ENCODE measurements at places on chromosomes 16 and 17.

GRCh38 chr16:22004341-22004740, 3.4 kb upstream of the PDZD9 start:
- DNase-seq, result no peak

DNA sequence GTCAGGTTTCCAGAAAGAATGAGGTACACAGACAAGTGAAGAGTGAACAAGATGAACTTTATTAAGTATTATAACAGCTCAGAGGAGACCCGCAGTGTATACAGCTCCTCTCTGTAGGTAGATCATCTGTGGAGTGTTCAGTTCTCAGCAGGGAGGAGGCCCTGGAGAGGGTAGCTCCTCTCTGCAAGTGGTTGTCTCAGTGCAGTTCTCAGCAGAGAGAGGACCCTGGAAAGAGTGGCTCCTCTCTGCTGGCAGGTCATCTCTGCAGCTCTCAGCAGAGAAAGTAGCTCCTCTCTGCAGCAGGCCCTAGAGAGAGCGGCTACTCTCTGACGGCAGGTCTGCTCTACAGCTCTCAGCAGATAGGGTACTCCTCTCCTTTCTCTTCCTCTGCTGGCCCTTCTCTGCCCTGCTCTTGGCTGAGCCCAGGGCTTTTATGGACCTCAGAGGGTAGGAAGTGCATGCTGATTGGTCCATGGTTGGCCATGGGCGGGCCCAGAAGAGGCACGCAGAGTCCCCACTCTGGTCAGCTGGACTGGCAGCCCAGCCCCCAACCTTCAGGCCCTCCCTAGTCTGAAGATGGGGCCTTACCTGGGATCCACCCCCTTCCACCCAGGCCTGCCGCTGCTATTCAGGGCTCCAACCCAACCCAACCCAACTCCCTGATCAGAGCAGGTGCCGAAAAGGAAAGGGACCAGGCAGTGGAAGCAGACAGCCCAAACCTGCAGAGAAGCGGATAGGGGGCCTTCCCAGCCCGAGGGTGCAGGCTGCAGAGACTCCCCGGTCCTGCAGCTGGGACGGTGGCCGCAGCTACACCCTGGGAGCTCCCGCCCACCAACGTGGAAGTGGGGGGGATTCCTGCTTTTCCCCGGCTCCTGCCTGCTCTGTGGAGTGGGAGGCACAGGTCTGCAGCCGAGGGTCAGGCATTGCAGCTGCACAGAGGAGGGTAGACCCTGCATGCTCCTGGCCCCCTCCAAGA, 18.5 kb upstream of the DNAJA2 start:
- no peak for DNase-seq

- DNase-seq, result no peak
Observed at GRCh38 chr17:13538841-13539411, 62.8 kb downstream of the HS3ST3A1 start.

GRCh38 chr17:8994319-8994718, 27.0 kb upstream of the NTN1 start:
- DNase-seq, result peak; percentile 12

- DNase-seq, result no peak
Observed at GRCh38 chr17:60442271-60443173, 20.2 kb downstream of the CHCT1 start.

DNA sequence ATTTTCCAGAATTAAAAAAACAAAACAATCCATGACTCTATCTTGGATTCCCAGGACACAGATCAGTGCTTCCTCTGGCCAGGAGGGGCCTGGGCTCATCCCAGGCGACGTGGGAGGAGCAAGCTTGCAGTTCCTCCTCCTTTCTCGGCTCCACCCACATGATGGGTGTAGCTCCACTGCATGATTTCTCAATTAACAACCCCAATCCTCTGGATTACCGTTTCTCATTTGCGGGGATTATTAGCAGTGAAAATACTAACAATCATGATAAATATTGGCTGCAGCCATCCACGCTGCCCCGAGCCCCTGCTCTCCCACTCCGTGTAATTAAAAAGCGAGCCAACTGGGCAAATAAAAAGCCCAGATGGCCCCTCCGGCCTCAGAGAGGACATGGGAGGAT, 46.4 kb upstream of the SDK2 start:
- DNase-seq, result no peak

DNA sequence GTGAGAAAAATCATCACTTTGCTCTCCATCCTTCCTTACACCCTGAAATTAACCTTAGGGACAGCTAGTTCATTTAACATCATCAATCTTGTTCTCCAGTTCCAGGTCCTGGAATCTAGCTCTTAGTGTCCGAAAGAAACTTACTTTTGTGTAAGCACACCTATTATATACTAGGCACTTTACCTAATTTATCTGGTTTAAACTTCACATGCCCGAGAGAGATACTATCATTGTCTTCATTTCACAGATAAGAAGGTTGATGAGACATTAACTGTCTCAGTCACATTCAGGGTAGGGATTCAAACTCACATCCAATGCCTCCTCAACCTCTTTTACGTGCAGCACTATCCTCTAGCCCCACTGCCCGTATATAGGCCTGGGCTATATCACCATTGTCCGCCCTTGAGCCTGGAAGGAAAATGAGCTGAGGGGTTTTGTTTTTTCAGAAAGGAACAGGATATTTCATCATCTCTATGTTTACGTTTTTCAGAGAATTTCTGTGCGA, 501 bp upstream of the AP2B1 start:
- no peak for DNase-seq

DNA sequence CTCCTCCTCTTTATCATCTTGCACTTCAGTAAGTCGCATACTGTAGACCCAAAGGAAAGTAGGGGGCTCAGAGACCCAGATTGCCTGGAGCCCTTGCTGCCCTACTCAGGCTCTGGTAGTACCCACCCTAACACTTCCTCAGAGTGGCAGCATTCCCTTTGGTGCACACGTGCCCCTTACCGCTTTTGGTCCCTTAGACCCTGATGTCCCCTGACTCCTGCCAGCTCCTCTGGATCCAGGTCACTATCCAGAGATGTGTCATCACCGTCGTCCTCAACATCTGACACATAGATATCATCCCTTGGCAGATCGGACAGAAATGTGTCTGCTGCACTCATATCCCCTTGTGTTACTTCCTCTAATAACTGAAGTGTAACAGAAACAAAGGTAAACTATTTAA, 5.4 kb upstream of the PSMC5 start:
- DNase-seq, result no peak

- DNase-seq, result no peak
Observed at GRCh38 chr16:22008215-22009059, 526 bp downstream of the MOSMO start.

- DNase-seq, result no peak
Observed at GRCh38 chr17:68792873-68793272, 162.3 kb downstream of the ABCA8 start.

GRCh38 chr17:33199571-33200510, 93.3 kb downstream of the ASIC2 start:
- DNase-seq, result no peak

GRCh38 chr17:79574108-79574507, 36.7 kb downstream of the RBFOX3 start:
- no peak for DNase-seq

All from stimulated activated CD4-positive, alpha-beta T cell treated with anti-CD3 and anti-CD28 coated beads, Interleukin-1b, Interleukin-23, amount 100 ng/mL, for 1 hour (primary cell).